Panc1 (cell line): ENCODE measurements at places on chromosomes 3 and 15. TPM values are rescaled to one million over a fixed set of nuclear protein-coding genes. Genes with fewer than 3 reads are reported as not detected.

DNA sequence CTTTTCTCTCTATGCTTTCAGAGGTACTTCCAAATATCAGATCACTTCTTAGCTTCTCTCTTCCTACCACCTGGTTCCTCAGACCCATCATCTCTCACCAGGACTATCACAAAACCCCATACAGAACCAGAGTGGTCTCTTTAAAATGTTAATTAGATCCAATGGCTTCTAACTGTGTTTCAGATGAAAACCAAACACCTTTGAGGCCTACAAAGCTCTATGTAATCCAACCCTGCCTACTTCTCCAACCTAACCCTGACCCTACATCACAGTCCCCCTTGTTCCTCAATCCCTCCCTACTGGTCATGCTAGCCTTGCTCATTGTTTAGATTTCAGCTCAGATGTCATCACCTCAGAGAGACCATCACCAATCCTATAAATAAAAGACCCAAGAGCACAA is 34.8 kb downstream of the SUMF1 start:
- no peak for DNase-seq

Gene PIGZ
- total RNA-seq = 6.3 TPM

DNA sequence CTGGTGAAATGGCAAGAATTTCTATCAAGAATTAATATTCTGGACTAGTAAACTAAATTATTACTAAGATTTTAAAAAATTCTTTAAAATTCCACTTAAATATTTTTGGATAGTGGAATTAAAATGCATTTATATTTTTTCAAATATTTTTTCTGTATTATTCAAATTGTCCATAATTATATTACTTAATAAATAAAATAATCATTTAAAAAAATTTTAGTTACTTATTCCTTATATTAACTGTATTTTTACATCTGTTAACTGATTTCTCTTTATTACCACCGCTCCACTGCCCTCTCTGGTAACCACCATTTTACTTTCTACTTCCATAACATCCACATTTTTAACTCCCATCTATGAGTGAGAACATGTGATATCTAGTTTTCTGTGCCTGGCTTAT is 828.4 kb downstream of the VGLL3 start:
- DNase-seq = no peak

DNA sequence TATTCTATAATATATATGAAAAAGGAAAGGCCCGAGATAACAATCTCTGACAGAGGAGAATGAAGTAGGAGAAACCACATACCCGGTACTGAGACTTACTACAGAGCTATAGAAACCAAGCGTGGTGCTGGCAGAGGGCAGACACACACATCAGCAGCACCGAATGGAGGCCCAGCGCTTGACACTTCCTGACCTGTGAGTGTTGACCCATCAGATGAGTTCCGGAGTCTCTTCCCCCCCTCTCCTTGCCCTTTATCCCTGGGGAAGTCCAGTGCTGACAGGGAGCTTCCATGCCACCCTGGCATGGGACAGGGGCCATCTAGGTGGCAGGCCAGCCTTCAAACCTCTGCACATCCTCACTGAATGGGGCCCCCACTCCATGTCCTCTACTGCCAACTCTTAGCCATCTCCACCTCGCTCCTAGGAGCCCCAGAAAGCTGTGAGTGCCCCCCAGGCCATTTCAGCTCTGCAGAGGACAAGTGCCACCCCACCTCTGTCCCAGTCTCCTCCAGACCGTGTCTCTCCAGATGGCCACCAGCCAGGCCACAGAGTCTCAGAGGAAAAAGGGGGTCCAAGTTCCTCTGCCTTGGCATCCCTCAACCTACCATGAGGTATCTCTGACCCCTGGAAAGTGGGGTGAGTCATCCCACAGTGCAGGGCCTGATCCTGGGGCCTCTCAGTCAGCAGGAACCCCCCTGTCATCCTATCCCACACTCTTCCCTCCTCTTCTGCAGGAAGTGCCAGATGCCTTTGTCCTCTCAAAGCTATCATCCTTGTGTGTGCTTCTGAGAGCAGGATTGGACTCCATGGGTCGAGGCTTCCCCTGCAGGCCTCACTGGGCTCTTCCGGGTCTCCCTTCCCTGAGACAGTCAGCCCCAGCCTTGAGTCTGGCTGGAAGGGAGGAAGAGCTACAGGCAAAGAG is 116.5 kb upstream of the ALDH1A3 start:
- DNase-seq = no peak

- DNase-seq = no peak
Observed at GRCh38 chr3:54685213-54685612, 242.6 kb downstream of the LRTM1 start.
